ENCODE measurements at places on chromosomes 13 and 19. TPM values are rescaled to one million over a fixed set of nuclear protein-coding genes. Genes with fewer than 3 reads are reported as not detected.

ATXN8OS gene
- total RNA-seq, result not detected

GRCh38 chr19:32238076-32238475 is 107.3 kb upstream of the ZNF507 start:
- H3K36me3 ChIP-seq, result no peaks in the 10 kb centered on the region
- no peaks in the 10 kb centered on the region for H3K4me1 ChIP-seq
- DNase-seq, result no peak
- no peaks in the 10 kb centered on the region for H3K27me3 ChIP-seq
- H3K4me3 ChIP-seq, result no peak overlapping the region

ERCC1 gene
- total RNA-seq, result 67.5 TPM

- H3K27ac ChIP-seq, result peak overlapping the region; percentile 71
- H3K4me3 ChIP-seq, result no peak overlapping the region
- no peak for DNase-seq
- peaks cover 6% of the 10 kb centered on the region for H3K27me3 ChIP-seq
- no peaks in the 10 kb centered on the region for H3K36me3 ChIP-seq
- H3K4me1 ChIP-seq, result peaks cover 21% of the 10 kb centered on the region
Measured at GRCh38 chr13:44921246-44921877, 67.9 kb downstream of the NUFIP1 start.

GRCh38 chr13:102690883-102691282 is 4.0 kb downstream of the METTL21C start:
- H3K36me3 ChIP-seq, result no peaks in the 10 kb centered on the region
- H3K27ac ChIP-seq, result no peak overlapping the region
- no peak overlapping the region for H3K4me3 ChIP-seq
- H3K4me1 ChIP-seq, result no peaks in the 10 kb centered on the region

DNA sequence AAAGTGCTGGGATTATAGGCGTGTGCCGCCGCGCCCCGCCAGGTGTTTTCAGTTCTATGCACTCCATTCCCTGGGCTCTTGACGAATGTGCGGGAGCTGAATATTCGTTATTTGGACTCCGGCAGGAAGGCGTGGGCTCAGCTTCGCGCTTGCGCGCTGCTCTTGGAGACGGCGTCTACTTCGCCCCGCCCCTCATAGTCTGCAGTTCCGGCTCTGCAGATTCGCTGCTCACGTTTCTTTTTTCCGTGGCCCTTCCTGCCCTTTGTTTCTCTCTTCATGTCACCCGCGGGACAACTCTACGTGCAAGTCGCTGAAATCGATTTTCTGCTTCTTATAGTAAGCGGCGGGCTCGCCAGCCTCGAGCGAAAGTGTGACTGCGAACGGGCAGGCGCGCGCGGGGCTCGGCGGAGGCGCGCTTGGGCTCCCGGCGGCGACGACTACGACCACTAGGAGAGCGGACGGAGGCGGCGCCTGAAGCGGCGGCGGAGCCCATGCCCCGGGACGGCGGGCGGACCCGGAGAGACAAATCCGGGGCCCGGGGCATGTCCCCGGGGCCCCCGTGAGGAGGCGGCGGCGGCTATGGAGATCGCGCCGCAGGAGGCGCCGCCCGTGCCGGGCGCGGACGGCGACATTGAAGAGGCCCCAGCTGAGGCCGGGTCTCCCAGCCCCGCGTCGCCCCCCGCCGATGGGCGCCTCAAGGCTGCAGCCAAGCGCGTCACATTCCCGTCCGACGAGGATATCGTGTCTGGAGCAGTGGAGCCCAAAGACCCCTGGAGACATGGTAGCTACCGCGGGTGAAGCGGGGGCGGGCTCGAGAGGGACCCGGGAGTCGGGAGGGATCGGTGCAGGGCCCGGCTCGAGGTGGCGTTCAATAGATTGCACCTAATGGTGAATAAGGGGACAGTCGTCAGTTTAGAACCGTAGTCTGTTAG is at the start of gene PPP1R37:
TSS of gene PPP1R37 (plus strand) at position 433 of the 932 bp plus-strand sequence. CDS start at position 580, 147 bp downstream.
- H3K27me3 ChIP-seq, result no peaks in the 10 kb centered on the region
- DNase-seq, result peak; percentile 95
- peak within 1 kb of the TSS; percentile 88 for H3K4me3 ChIP-seq
- H3K36me3 ChIP-seq, result peaks cover 5% of the 10 kb centered on the region
- H3K4me1 ChIP-seq, result peaks cover 24% of the 10 kb centered on the region

DNA sequence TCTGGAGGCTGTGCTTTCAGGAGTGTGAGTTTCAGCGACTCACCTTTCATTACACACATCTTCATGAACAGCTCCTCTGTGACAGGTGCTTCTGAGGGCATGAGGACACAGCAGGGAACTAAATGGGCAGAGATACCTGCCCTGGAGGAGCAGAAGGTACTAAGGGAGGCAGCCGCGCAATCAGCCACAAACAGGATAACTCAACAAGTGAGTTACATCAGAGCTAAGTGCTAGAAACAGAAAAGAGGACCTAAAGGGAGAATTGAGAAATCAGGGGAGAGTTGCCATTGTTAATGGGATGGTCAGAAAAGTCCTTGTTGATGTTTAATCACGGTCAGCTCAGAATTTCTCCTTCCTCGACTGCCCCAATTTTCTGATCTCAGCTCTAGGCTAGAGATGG is 42.5 kb downstream of the SYDE1 start:
- H3K27me3 ChIP-seq, result peaks cover 5% of the 10 kb centered on the region
- no peaks in the 10 kb centered on the region for H3K4me1 ChIP-seq
- no peak overlapping the region for H3K4me3 ChIP-seq
- DNase-seq, result no peak
- no peak overlapping the region for H3K27ac ChIP-seq

DNA sequence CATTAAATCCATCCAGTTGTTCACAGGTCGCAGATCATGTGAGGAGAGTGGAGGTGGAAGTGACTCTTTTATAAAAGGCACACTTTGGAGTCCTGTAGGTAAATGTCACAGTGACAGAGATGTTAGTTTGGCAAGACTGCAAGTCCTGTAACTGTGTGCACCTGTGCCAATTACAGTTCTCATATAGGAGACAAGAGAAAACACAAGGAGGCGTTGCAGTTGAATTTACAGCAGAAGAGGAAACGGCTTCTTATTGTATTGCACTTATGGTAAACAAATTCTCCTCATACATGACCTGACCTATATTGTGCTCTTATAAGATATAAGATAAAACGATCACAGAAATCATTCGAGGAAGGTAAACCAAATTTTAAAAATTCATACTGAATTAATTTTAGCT is 732.8 kb upstream of the SLC10A2 start:
- H3K27me3 ChIP-seq, result no peaks in the 10 kb centered on the region
- H3K27ac ChIP-seq, result no peak overlapping the region
- H3K36me3 ChIP-seq, result no peaks in the 10 kb centered on the region
- no peak overlapping the region for H3K4me3 ChIP-seq

All from astrocyte (in vitro differentiated cells and primary cell).